ENCODE measurements at places on chromosomes 5 and 9.

DNA sequence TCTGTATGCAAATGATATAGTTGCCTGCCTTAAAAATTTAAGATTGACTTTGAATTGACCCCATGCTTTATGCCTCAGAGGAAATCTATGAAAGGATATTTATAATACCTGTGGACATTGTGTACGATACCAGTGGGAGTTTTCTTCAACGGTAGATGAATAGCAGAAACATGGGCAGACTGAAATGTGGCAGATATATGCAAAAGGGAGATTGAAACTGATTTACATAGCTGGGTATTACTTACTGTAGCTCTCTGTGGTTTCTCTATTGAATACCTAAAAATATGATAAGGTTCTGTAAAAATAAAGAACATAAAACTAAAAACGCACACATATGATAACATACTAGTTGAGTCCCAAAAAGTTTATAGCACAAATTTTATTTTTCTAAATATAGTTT, 345.2 kb upstream of the PCSK5 start:
- no peaks in the 10 kb centered on the region for H3K36me3 ChIP-seq
- no peaks in the 10 kb centered on the region for H3K27me3 ChIP-seq
- H3K27ac ChIP-seq, result no peak overlapping the region

DNA sequence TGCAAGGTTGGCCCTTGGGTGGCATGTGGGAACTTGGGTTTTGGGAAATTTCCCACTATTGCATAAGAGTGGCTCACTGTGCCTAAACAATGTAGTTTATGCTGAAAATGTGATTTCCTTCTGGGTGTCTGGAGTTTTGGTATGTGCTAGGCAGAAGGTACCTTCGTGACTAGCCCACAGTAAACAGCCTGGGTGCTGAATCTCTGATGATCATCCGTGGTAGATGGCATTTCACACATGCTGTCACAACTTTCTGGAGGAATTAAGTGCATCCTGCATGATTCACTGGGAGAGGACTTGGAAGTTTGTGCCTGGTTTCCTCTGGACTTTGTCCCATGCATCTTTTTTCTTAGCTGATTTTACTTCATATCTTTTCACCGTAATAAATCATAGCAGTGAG, 64.5 kb downstream of the LNPEP start:
- no peaks in the 10 kb centered on the region for H3K4me1 ChIP-seq
- no peak overlapping the region for H3K27ac ChIP-seq
- H3K27me3 ChIP-seq, result no peaks in the 10 kb centered on the region
- no peaks in the 10 kb centered on the region for H3K36me3 ChIP-seq

- H3K4me3 ChIP-seq, result no peak overlapping the region
- no peaks in the 10 kb centered on the region for H3K27me3 ChIP-seq
- no peaks in the 10 kb centered on the region for H3K36me3 ChIP-seq
Measured at GRCh38 chr9:71984831-71985281, 73.4 kb downstream of the C9orf85 start.

DNA sequence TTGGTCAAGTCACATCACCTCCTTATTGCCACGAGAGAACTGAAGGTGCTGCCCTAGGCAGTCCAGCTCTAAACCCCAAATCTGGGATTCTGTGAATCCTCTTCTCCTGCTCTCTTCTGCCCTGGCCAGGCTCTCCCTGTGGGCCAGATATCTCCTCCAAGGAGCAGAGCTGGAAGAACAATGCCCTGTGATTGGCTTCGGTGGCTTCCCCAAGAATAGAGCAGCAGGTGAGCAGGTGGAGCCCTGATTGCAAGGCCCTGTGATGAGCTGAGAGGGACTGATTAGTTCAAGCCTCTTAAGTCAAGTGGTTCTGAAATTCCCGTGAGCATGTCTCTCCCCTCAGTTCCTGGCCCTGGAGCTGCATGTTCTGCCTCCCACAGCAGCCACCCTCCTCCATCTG, 175.3 kb upstream of the BRINP1 start:
- no peak overlapping the region for H3K4me3 ChIP-seq
- no peaks in the 10 kb centered on the region for H3K27me3 ChIP-seq
- H3K4me1 ChIP-seq, result no peaks in the 10 kb centered on the region
- no peaks in the 10 kb centered on the region for H3K36me3 ChIP-seq
- DNase-seq, result no peak
- no peak overlapping the region for H3K27ac ChIP-seq

DNA sequence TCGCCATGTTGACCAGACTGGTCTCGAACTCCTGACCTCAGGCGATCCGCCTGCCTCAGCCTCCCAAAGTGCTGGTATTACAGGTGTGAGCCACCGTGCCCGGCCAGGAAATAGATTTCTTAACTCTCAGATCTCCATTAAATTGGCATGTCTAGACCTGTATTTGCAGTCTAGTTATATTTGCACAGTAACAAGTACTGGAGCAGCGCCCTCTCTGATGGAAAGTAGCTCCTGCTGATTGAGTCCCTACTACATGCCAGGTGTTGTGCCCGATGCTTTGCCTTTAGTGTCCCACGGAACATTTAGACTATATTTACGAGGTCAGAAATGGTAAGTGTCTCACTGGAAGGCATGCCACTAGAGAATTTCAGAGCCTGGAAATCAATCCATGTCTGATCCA, 15.8 kb upstream of the TMED9 start:
- no peak for DNase-seq
- H3K36me3 ChIP-seq, result no peaks in the 10 kb centered on the region
- peaks cover 1% of the 10 kb centered on the region for H3K27me3 ChIP-seq
- no peak overlapping the region for H3K27ac ChIP-seq
- no peak overlapping the region for H3K4me3 ChIP-seq

GRCh38 chr5:41408676-41409443, 101.5 kb downstream of the PLCXD3 start:
- no peaks in the 10 kb centered on the region for H3K27me3 ChIP-seq
- H3K27ac ChIP-seq, result no peak overlapping the region
- no peak for DNase-seq
- no peaks in the 10 kb centered on the region for H3K36me3 ChIP-seq

- no peaks in the 10 kb centered on the region for H3K36me3 ChIP-seq
- no peaks in the 10 kb centered on the region for H3K27me3 ChIP-seq
- H3K4me1 ChIP-seq, result no peaks in the 10 kb centered on the region
- DNase-seq, result no peak
- no peak overlapping the region for H3K4me3 ChIP-seq
Measured at GRCh38 chr9:130565792-130566191, 13.6 kb upstream of the FUBP3 start.

DNA sequence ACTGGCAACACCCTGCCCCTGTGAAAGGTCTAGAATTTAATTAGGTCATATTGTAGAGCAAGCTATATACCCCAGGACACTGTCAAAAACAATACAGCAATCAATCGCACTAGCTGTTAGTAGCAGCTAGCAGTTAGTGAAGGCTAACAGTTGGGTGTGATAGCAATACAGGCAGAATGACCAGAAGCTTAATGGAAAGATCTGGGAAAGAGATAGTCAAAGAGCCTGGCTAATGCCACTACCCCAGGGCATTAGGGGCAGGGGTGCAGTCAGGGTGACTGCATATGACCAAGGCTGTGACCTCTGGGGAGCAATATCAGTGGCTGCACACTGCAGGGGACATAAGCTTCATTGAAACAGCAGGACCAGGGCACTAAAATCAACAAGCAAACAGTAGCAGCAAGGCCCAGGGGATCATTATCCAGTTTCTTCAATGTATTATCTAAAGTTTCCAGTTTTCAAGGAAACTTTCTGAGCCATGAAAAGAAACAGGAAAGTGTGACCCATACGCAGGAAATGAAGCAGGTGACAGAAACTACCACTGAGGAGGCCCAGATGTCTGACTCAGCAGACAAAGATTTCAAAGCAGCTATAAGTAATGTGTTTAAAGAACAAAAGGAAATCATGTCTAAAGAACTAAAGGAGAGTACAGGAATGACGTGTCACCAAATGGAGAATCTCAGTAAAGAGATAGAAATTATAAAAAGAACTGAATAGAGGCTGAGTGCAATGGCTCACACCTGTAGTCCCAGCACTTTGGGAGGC, 82.4 kb downstream of the ZNF354C start:
- H3K4me3 ChIP-seq, result no peak overlapping the region
- H3K4me1 ChIP-seq, result no peaks in the 10 kb centered on the region
- H3K36me3 ChIP-seq, result no peaks in the 10 kb centered on the region
- H3K27ac ChIP-seq, result no peak overlapping the region

GRCh38 chr9:74122216-74122615, 374.9 kb upstream of the RORB start:
- H3K27ac ChIP-seq, result no peak overlapping the region
- H3K4me1 ChIP-seq, result no peaks in the 10 kb centered on the region
- no peaks in the 10 kb centered on the region for H3K36me3 ChIP-seq
- no peak for DNase-seq
- no peak overlapping the region for H3K4me3 ChIP-seq

- no peaks in the 10 kb centered on the region for H3K27me3 ChIP-seq
- H3K36me3 ChIP-seq, result no peaks in the 10 kb centered on the region
- peak overlapping the region; percentile 48 for H3K4me3 ChIP-seq
- H3K4me1 ChIP-seq, result peaks cover 15% of the 10 kb centered on the region
- no peak overlapping the region for H3K27ac ChIP-seq
- peak; percentile 48 for DNase-seq
Measured at GRCh38 chr5:90473396-90474234, 956 bp downstream of the MBLAC2 start.

GRCh38 chr9:3262826-3263529, 262.8 kb downstream of the RFX3 start:
- H3K27me3 ChIP-seq, result no peaks in the 10 kb centered on the region
- DNase-seq, result no peak
- H3K36me3 ChIP-seq, result no peaks in the 10 kb centered on the region
- H3K27ac ChIP-seq, result no peak overlapping the region

GRCh38 chr5:162324328-162324727, 256.8 kb downstream of the GABRG2 start:
- H3K4me3 ChIP-seq, result no peak overlapping the region
- H3K4me1 ChIP-seq, result no peaks in the 10 kb centered on the region
- no peak overlapping the region for H3K27ac ChIP-seq
- H3K36me3 ChIP-seq, result no peaks in the 10 kb centered on the region
- no peak for DNase-seq

DNA sequence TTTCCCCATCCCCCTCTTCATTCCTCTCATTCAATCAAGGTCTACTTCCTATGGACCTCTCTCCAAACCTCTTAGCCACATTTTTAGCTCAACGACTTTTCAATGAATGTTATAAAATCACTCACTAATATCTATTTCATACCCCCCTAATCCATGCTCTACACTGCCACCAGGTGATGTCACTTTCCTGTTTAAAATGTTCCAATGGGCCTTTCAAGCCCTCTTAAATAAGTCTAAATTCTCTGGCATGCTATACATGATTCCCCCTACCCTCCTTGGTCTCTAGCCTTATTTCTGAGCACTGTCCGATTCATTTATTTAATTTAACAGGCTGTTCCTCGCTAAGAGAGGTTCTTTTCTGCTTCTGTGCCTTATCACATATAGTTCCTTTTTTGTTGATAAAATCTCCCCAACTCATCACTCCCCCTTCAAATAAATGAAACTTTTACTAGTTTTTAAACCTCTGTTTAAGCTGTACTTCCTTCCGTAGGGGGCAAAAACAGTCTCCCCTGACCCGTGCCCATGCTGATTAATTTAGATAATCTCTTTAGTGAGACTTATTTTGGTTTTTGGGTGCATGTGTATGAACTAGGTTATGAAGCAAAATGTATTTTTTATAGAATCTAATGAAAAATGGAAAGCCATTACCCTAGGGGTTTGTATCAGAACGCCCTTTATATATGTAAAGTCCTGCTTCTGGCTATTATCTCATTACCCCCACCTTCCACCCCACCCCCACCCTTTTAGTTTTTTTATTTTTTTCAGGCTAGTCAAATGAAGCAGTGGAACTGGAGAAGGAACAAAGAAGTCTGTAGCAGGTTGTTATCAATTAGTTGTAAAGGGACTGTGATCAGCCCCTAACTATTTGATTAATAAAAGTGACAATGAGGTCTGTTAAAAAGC, 9.0 kb downstream of the ABHD17B start:
- no peak overlapping the region for H3K27ac ChIP-seq
- DNase-seq, result no peak
- H3K36me3 ChIP-seq, result no peaks in the 10 kb centered on the region
- H3K27me3 ChIP-seq, result no peaks in the 10 kb centered on the region
- no peak overlapping the region for H3K4me3 ChIP-seq

DNA sequence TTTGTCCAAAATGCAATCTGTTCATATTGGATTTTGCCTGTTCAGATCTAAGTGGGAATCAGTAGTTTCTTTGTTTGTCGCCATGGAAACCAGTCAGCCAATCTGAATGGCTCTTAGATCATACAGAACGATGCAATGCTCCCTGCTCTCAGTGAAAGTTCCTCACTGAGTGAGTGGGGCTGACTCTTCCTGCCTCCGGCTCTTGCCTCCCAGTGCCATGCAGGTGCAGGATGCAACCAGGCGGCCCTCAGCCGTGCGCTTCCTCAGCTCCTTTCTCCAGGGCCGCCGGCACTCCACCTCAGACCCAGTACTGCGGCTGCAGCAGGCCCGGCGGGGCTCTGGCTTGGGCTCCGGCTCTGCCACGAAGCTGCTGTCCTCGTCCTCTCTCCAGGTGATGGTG, at the start of gene PTPDC1:
PTPDC1 (plus strand) TSS at position 151 of the 400 bp plus-strand sequence; CDS start at position 218, 67 bp downstream.
- peak; percentile 8 for DNase-seq
- H3K4me1 ChIP-seq, result peaks cover 9% of the 10 kb centered on the region
- H3K27ac ChIP-seq, result no peak within 1 kb of the TSS
- H3K36me3 ChIP-seq, result no peaks in the 10 kb centered on the region
- no peak within 1 kb of the TSS for H3K4me3 ChIP-seq

DNA sequence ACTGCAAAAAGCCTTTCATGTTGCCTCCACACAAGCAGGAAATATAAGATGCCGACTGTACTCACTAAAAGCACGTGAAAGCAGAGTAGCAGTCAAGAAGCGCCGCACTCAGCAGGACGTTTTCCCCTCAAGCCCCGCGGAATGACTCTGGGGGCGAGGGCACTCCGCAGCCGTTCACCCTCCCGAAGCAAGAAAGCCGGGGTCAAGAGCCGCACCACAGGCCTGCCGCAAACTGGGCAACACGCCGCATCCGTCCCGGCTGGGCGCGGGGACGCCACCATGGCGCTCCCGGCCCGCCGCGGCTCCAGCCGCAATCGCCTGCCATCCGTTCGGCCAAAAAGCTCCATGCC, 364 bp downstream of the RPS6 start:
- DNase-seq, result peak; percentile 69
- peaks cover 37% of the 10 kb centered on the region for H3K4me1 ChIP-seq
- peak overlapping the region; percentile 84 for H3K4me3 ChIP-seq
- H3K27me3 ChIP-seq, result no peaks in the 10 kb centered on the region
- peak overlapping the region; percentile 62 for H3K27ac ChIP-seq
- H3K36me3 ChIP-seq, result peaks cover 30% of the 10 kb centered on the region

GRCh38 chr5:147552897-147553296, 43.0 kb upstream of the DPYSL3 start:
- H3K36me3 ChIP-seq, result no peaks in the 10 kb centered on the region
- no peak for DNase-seq
- H3K27me3 ChIP-seq, result no peaks in the 10 kb centered on the region
- no peaks in the 10 kb centered on the region for H3K4me1 ChIP-seq

DNA sequence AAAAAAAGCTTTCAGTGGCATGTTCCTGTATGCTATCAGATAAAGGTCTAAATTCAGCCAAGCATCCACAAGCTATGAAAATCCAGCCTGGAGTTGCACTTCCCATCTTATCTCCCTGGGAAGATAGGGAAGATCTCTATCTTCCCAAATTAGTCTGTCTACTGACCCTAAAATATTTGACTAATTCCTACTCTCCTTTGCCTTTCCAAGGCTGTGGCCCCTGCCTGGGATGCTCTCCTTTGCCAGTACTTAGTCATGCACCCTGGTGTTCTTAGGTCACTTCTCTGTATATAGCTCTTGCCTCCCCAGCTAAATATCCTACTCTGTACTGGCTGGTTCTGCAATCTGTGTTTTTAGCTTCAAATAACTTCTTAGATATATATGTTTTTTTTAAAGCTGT, 44.0 kb upstream of the PLPP1 start:
- no peak overlapping the region for H3K4me3 ChIP-seq
- H3K36me3 ChIP-seq, result no peaks in the 10 kb centered on the region
- no peaks in the 10 kb centered on the region for H3K4me1 ChIP-seq
- DNase-seq, result no peak
- no peaks in the 10 kb centered on the region for H3K27me3 ChIP-seq

Measured in endothelial cell of umbilical vein (primary cell).